ENCODE measurements at places on chromosomes 16 and 17.
A peak's percentile ranks its signal among the peaks of the same experiment; 100 is the strongest.

- DNase-seq: no peak
These were observed 22.8 kb upstream of the NFAT5 start for GRCh38 chr16:69542974-69543373.

DNA sequence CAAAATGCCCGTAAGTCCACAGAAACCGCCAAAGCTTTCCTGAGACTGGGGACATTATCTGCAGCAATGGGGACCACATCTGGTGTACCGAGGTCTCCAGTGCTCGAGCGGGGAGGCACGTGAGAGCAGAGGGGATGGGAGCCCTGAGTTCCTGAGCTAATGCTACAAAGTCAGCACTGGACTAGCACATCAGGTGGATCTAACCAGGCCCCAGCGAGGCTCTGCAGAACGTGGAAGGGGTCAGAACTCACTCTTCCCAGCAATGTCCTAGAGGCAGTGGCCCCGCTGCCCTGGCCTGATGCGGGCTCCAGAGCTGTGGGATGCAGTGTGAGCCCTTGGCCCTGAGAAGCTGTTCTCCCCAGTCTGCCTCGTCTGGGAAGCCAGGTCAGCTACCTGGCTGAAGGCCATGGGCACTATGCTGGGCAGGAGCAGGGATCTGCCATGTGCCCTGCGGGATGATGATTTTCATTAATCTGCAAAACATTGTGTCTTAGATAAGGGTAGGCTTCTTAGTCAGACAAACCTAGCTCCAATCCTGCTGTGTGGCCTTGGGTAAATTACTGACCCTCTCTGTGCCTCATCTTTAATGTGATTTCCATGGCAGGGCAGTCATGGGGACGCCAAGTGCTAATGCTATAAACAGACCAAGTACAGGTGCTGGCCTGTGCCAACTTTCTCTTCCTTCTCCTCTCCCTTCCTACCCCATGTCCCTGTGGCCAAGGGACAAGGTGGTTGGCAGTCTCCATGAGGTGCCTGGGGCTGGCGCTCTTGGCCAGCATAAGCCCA, 40.1 kb upstream of the SLC38A10 start:
- no peak for DNase-seq

GRCh38 chr16:74700438-74701225, at the start of gene MLKL:
MLKL (minus strand) TSS chr16:74700862; CDS start chr16:74695757, 5,105 bp downstream.
- DNase-seq: peak; percentile 66

DNA sequence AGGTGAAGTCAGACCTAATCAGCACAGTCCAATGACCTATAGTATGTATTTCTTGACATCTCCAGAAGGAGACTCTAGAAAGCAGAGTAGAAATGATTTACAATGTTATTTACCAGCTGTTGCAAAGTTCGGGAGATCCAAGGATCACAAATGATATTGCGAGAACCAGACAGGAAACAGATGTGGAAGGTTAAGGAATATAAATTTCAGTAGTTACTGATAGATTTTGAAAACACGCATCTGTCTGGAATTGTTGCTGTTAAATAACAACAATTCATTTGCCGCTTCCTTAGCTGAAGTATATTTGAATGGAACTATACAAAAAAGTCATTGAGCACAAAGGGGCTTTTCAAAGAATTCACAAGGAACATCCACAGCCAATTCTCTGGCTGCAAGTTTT, 72.0 kb downstream of the STXBP4 start:
- DNase-seq: no peak

DNA sequence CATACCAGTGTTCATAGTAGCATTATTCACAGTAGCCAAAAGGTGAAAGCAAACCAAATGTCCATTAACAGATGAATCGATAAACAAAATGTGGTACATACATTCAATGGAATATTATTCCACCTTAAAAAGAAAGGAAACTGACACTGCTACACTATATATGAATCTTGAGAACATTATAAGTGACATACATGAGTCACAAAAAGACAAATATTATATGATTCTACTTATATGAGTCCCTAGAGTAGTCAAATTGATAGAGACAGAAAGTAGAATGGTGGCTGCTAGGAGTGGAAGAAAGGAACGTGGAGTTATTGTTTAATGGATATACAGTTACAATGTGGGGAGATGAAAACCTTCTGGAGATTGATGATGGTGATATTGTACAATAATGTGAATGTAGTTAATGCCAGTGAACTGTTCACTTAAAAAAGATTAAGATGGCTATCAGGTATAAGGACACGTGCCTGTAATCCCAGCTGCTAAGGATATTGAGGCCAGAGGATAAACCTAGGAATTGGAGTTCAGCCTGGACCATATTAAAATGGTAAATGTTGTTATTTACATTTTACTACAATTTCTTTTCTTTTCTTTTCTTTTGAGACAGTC, 20.2 kb upstream of the TRIM37 start:
- no peak for DNase-seq

DNA sequence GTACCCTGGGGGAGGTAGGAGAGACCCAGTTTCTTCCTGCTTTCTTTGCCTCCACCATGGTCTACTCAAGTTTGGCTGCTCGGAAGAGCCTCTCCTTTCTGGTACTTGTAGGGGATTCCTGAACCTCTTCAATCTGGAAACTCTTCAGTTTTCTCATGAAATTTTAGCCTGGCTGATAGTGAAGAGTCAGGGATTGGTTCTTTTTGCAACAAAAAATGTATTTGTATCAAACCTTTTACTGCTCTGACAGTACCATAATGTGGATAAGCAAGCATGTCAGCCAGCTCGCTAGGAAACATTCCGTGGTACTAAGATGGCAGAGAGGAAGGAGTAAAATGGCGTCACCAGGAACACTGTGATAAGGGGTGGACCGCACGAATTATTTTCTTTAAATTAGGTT, 55.4 kb downstream of the NUP93 start:
- DNase-seq: no peak

- DNase-seq: no peak
These were observed 89.3 kb downstream of the IRF8 start for GRCh38 chr16:85988306-85988705.

DNA sequence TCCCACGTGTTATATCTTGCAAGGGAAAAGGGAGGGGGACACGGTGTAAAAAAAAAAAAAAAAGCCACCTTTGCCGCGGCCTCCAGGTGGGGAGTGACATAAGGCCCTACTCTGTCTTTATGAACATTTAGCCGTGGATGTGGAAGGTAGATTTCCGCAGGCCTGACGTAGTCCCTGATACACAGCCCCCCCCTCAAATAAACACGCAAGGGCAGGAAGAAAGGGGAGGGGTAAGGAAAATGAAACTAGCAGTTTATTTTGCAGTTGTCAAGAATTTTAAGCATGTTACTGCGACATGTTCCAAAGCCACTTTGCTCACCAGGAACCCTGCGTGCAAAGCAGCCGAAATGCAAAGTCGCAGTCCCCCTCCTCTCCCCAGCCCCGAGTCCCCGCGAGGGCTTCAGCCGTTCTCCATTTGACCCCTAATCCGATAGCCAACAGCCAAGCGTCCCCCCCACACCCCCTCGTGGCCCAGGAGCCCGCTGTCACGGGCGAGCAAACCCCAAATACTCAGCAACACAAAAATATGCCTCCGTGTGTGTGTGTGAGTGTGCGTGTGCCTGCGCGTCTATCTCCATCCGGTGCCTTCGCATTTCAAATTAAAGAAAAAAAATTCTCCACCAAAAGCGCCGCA, 1.2 kb downstream of the CBX4 start:
- peak; percentile 36 for DNase-seq

DNA sequence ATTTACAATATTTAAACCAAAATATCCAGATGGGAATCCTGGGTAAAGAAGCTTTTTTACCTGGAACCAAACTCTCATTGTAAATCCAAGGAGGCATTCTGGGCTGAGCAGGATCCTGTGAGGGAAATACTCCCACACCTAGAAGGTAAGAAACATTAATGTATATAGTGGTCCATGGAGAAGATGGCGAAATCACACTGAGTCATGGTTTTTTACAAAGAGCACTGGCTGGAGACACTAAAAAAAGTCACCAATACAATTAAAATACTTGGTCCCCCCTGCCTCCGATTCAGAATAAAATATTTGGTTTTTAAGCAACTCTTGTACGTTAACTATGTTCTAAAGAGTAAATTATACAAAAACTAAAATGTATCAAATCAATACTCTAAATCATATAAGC, 32.9 kb downstream of the SYNRG start:
- DNase-seq: no peak

GRCh38 chr16:80347002-80347401, 193.8 kb upstream of the DYNLRB2 start:
- DNase-seq: no peak

DNA sequence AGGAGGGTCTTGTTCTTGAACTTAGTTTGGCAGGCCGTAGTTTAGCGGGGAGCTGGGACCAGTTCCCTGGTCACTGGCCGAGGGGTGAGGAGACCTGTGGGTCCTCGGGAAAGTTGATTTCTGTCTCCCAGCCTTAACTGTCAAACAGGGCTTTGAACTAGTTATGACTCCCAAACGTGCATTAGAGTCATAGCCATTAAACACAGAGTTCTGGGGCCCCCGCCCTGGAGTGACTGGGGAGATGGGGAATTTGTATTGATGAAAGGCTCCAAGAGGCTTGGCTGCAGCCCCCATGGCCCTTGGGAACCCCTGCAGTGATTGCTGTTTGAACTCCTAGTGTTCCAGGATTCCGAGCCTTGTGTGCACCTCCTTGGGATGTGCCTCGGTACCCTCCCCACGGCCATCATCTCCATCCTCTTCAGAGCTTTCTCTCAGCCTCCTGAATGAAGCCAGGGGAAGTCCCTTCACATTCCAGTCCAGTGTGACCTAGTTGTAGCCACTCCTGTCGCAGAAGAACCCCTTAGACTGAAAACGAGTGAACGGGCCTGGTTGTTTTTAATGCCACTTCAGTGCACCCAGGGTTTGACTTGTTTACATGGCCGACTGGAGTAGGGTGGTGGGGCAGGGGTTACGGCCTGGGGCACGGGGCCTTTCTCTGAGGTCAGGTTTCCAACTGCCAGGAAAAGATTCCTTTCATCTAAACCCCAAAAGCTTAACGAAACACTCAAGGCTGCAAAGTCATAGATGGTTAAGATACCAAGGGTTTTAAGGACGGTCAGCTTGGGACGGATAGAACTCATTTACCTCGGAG, 1.4 kb downstream of the MPRIP start:
- no peak for DNase-seq

GRCh38 chr17:49970498-49970897, 1.5 kb downstream of the DLX4 start:
- DNase-seq: no peak

GRCh38 chr17:7712111-7712771, 5.3 kb upstream of the DNAH2 start:
- DNase-seq: no peak

GRCh38 chr17:79948945-79949655, 86.6 kb downstream of the TBC1D16 start:
- DNase-seq: no peak

- DNase-seq: no peak
These were observed 4.8 kb downstream of the KRT23 start for GRCh38 chr17:40932608-40933007.

- no peak for DNase-seq
These were observed 3.1 kb upstream of the PHKG2 start for GRCh38 chr16:30745082-30745481.

DNA sequence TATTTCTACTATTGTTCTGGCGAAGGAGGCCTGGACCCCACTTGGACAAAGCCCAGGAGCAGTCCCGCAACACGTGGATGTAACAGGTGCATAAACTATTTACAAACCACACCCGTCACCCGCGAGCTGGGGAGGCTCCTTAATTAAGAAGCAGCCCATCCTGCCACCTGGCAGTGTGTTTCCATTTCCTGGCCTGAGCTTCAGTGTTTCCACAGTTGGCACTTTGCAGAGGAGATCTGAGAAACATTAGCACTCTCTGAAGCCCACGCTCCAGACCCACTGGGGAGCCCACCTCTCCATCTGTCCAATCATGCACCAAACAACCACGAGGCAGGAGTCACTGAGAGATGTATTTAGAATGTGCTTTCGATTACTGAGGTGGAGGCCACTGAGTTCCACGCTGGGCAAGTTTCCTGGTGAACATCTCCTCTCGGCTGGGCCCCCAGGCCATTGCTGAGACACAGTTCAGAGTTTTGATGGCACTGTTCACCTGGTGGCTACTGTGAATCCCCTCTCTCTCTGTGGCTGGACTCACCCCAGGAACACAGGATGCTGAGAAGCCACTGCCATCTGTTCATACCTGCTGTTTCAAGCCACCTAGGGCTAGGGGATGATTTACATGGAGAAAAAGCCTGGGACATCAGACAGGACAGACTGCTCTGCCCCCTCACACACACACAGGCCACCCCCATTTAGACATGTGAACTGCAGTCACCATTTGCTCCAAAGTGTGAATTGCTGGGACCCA, 129.1 kb downstream of the AIPL1 start:
- DNase-seq: no peak

GRCh38 chr16:84720177-84720579, 20.4 kb downstream of the USP10 start:
- no peak for DNase-seq

- DNase-seq: no peak
These were observed 684 bp upstream of the SPIRE2 start for GRCh38 chr16:89827383-89828198.

DNA sequence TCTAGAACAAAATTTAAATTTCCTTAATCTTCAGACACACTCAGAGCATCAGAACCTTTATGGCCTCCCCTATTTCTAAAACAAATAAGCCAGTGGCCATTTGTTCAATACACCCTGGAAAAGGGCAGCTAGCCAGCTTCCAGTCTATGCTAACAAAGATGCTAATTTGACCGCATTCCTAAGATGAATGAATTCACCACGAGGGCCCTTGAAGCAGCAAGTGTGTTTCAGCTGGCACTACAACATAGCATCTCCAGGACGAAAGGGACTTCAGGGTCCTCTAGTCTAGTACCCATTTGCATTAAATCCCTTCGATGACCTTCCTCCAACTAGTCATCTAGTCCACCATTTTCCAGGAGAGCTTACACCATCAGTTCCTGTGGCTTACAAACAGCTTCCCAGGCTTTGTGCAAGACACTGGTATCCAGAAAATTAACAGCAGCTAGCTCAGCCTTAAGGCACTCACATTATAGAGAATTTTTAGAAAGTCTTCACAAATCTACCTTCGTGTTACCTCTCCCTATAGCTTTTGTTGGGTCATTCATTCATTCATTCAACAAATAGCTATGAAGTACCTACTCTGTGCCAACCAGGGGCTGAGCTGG, 10.9 kb downstream of the KRT37 start:
- DNase-seq: no peak

DNA sequence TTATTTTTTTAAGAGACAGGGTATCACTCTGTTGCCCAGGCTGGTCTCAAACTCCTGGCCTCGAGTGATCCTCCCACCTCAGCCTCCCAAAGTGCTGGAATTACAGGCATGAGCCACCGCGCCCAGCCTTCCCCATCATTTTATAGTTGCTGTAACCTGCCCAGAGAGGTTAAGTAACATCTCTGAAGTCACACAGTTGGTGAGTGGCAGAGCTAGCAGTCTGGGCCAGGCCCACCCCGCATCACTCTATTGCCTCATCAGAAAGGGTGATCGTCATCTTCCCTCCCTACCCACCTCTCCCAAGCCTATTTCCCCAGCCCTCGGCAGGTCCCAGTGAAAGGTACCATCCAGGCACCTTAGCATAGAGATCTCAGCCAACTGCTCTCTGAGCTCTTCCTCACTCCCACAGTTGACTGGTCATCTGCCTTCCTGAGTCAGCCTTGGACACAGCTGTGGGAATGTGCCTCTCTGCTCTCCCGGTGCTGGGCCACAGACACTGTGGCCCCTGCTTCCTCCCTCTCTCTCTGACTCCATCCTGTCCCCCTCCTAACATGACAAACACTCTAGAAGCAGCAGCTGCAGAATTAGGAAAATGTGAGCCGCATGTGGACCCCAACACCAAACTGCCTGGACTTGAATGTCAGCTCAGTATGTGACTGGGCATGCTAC, 57.1 kb downstream of the SCNN1B start:
- no peak for DNase-seq
